ENCODE measurements at places on chromosomes 16 and 17.
A peak's percentile ranks its signal among the peaks of the same experiment; 100 is the strongest.

DNA sequence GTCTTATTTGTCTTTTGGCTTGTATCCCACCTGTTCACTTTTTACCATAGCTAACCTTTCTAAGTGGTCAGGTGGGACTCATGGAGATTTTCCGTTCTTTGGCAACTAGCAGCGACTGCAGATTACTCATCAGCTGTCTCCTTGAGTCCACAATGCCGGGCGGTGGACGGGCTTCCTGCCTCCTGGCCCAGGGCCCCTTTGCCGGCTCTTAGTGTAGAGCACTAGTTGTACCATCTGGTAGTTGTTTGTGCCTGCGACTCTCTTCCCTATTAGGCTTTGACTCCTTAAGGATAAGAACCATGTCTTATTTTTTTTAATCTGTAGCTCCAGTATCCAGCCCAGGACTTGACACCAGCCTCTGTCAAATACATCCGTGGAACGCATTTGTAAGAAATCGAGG, 399.9 kb downstream of the WWOX start:
- DNase-seq, result no peak

DNA sequence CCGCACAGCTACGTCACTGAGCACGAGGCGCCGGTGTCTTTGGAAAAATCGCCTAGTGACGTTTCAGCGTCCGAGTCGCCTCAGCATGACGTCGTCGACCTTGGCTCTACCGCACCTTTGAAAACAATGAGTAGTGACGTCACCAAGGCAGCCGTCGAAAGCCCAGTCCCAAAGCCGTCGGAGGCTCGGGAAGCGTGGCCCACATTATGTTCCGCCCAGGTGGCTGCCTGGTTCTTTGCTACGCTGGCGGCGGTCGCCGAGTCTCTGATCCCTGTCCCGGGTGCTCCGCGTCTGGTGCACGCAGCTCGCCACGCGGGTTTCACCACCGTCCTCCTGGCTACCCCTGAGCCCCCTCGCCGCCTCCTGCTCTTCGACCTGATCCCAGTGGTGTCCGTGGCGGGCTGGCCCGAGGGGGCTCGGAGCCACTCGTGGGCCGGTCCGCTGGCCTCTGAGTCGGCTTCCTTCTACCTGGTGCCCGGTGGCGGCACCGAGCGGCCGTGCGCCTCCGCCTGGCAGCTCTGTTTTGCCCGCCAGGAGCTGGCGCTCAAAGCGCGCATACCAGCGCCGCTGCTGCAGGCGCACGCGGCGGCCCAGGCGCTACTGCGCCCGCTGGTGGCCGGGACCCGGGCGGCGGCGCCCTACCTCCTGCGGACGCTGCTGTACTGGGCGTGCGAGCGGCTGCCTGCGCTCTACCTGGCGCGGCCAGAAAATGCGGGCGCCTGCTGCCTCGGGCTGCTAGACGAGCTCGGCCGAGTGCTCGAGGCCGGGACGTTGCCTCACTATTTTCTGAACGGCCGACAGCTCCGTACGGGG, 1.5 kb downstream of the TMEM102 start:
- DNase-seq, result peak; percentile 50

GRCh38 chr17:66764506-66764905, 70.4 kb upstream of the CACNG5 start:
- DNase-seq, result no peak

- DNase-seq, result no peak
These were observed at the start of gene HS3ST4 for GRCh38 chr16:25691519-25692091. Gene HS3ST4, plus strand, starts transcription at chr16:25691959.

GRCh38 chr17:27630607-27631410, at the start of gene LGALS9:
Gene LGALS9, plus strand, starts transcription at chr17:27631188. Its CDS starts 78 bp downstream, at chr17:27631266.
- no peak for DNase-seq

GRCh38 chr17:7673239-7673638, 14.1 kb downstream of the TP53 start:
- DNase-seq, result no peak

GRCh38 chr16:83952940-83953795, at the start of gene OSGIN1:
Gene OSGIN1, plus strand, starts transcription at chr16:83953240. Its CDS starts 4,432 bp downstream, at chr16:83957672.
- peak; percentile 66 for DNase-seq

DNA sequence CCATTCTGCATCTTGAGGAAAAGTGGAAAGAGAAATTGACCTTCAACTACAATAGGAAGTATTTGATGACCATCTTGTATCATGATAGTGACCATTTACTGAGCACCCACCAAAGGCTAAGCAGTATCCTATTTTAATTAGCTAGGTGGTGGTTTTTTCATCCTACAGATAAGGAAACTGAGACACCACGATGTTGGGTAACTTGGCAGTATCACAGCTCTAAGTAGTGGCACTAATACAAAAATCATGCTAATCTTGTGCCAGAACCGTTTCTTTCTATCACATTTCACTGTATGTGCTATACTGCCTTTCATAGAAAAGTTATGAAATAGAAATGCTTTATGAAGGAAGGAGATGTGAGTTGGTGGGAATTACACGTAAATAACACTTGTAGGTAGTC, 2.3 kb downstream of the EVI2B start:
- no peak for DNase-seq

- no peak for DNase-seq
These were observed at the start of gene CMTM2 for GRCh38 chr16:66578651-66579531. Gene CMTM2, plus strand, starts transcription at chr16:66579463. Its CDS starts 145 bp downstream, at chr16:66579608.

- DNase-seq, result no peak
These were observed 20.5 kb downstream of the LASP1 start for GRCh38 chr17:38890410-38890746.

- no peak for DNase-seq
These were observed 43.0 kb downstream of the TRARG1 start for GRCh38 chr17:1322480-1322879.

DNA sequence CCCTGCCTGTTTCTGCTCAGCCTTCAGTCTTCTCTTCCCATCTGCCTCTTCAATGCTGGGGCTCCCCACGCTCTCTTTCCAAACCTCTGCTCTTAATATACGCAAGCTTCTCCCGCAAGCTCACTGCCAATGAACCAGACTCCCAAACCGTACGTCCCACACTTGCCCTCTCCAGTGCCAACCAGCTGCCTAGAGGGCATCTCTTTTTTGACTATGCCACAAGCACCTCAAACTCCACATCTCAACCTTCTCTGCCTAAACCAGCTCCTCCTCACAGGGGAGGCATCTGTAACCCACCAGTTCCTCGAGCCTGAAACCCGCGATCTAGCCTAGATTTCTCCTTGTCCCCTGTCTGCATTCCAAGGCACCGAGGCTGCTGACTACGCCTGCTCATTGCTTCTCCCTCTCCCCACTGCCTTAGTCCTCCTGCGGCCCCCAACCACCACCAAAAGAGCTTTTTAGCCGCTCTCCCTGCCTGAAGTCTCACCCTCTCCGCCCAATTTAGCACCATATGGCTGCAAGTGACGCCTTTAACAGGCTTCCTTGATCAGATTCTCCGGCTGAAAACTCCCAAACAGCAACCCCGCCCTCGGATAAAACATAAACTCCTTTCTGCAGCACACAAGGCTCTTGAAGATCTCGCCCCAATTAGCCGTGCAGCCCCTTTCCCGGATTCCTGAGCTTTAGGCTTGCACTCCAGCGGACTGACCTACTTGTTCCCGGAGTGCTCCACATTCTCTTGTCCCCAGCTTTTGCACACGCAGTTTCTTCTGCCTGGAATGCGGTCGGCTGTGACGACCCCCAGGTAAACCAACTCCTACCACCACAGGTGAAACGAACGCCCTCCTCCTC, 1.5 kb downstream of the GGA2 start:
- no peak for DNase-seq

DNA sequence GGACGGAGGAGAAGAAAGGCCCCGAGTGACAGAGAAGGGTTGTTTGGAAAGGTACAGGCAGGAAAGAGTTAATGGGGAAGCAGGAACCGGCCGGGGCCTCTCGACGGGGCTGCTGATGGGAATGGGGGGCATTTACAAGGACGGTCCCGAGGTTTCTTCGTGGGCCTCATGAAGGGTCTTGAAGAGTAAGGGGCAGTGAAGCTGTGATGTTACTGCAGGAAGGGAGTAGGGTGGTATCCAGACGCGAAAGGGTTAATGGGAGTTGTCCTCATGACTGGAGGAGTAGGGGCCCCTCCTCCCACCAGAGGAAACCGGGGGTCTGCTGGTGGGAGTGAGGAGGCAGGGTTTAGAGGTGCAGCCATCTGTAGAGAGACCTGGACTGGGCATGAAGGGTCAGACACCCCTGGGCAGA, 481 bp downstream of the PDK2 start:
- DNase-seq, result no peak

Data from stimulated activated CD8-positive, alpha-beta memory T cell treated with anti-CD3 and anti-CD28 coated beads, Interleukin-15, amount 100 ng/mL, for 4 hours (primary cell).